ENCODE measurements at places on chromosomes 3 and 15.

DNA sequence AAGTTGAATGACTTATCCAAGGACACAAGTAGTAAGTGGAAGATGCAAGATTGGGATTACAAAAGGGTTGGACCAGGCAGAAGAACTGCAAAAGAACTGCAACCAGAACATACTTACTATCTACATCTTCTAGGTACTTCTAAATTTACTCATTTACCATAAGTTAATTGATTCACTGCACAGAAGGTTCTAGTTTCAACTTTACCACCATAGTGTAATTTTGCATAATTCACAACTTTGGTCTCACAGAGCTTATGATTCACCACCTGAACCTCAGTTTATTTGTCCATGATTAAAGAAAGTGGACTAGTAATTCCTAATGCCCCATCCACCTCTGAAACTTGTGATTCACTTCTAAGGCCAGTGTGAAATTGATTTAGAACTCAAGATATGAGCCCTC lies 236.8 kb upstream of the UBE2E2 start:
- no peak for DNase-seq
- H3K27ac ChIP-seq, result no peak overlapping the region
- H3K36me3 ChIP-seq, result no peaks in the 10 kb centered on the region
- no peaks in the 10 kb centered on the region for H3K4me1 ChIP-seq
- no peak overlapping the region for H3K4me3 ChIP-seq

DNA sequence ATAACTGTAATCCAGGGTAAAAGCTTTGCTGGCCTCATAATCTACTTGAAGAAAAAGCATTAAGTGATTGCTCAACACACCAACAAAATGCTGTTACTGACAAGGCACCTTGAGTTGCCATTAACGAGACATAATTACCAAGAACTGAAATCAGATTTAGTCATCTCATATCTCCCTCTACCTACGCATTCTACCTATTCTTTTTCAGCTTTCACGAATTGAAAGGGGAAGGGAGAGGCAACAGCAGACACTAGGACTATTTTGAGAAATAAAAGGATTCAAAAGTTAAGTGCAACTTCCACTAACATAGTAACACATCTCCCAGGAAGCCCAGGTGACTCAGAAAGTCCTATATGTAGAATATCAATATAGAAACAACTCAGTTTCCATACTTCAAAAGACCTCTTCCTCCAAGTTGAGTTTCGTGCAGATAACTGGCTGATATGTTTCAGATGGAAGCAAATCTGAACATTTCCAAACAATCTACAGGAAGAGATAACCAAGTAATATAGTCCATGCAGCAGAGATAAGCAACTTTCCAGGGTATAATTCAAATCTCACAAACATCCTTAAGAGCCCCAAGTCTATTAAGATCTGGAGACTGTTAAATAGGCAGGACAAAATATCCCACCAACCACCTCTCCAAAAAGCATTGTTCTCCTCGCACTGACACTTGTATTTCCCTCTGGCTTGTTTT lies 1.9 kb downstream of the OSBPL10 start:
- DNase-seq, result no peak
- H3K27me3 ChIP-seq, result no peaks in the 10 kb centered on the region
- H3K4me3 ChIP-seq, result no peak overlapping the region

DNA sequence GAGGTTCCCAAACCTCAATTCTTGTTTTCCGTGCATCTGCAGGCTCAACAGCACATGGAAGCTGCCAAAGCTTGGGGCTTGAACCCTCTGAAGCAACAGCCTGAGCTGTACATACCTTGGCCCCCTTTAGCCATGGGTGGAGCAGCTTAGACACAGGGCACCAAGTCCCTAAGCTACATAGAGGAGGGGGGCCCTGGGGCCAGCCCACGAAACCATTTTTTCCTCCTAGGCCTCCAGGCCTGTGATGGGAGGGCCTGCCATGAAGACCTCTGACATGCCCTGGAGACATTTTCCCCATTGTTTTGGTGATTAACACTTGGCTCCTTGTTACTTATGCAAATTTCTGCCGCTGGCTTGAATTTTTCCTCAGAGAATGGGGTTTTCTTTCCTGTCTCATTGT lies 24.6 kb downstream of the SRP14 start:
- H3K36me3 ChIP-seq, result peaks cover 65% of the 10 kb centered on the region
- no peak for DNase-seq
- no peaks in the 10 kb centered on the region for H3K4me1 ChIP-seq
- H3K27ac ChIP-seq, result no peak overlapping the region

DNA sequence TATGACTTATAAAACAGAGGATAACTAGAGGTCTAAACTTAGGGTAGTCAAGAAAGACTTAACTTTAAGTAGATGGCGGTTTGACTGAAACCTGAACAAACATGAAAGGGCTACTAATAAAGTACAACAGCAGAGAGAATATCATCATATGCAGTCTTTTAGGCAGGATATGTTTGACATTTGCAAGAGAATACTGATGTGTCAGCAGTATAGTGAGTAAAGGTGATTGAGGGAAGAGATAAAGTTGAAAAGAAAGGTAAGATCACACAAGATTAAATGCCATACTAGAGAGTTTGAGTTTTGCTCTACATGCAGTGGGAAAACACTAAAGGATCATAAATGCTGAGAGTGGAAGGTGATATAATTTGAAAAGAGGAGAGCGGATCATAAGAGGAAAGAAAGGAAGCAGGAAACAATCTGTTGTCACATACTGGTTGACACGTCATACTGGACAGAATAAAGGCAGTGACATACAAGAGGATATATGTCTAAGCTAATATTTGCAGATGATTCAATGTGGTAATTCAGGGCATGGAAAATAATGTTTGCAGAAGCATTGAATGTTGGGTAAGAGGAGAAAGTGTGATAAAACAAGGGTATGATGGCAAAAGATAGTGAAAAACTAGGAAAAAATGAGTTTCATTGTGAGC lies 223.0 kb downstream of the EPHA6 start:
- no peaks in the 10 kb centered on the region for H3K4me1 ChIP-seq
- DNase-seq, result no peak
- no peak overlapping the region for H3K27ac ChIP-seq
- no peaks in the 10 kb centered on the region for H3K36me3 ChIP-seq
- no peaks in the 10 kb centered on the region for H3K27me3 ChIP-seq

- H3K36me3 ChIP-seq, result no peaks in the 10 kb centered on the region
- no peak for DNase-seq
- no peak overlapping the region for H3K27ac ChIP-seq
- no peaks in the 10 kb centered on the region for H3K4me1 ChIP-seq
These were observed 730.1 kb downstream of the IGSF11 start for GRCh38 chr3:118304557-118304956.

- H3K27ac ChIP-seq, result no peak overlapping the region
- no peaks in the 10 kb centered on the region for H3K36me3 ChIP-seq
- DNase-seq, result no peak
- H3K4me3 ChIP-seq, result no peak overlapping the region
These were observed 447.8 kb downstream of the FHIT start for GRCh38 chr3:60803216-60804173.

- H3K27ac ChIP-seq, result peak overlapping the region; percentile 94
- peak overlapping the region; percentile 83 for H3K4me3 ChIP-seq
- no peaks in the 10 kb centered on the region for H3K27me3 ChIP-seq
- H3K4me1 ChIP-seq, result no peaks in the 10 kb centered on the region
These were observed 429 bp downstream of the PARP9 start for GRCh38 chr3:122563717-122564025.

- H3K36me3 ChIP-seq, result no peaks in the 10 kb centered on the region
- no peak overlapping the region for H3K27ac ChIP-seq
- H3K4me1 ChIP-seq, result no peaks in the 10 kb centered on the region
- no peak for DNase-seq
- no peaks in the 10 kb centered on the region for H3K27me3 ChIP-seq
These were observed 176.2 kb downstream of the EFHB start for GRCh38 chr3:19757773-19758172.

DNA sequence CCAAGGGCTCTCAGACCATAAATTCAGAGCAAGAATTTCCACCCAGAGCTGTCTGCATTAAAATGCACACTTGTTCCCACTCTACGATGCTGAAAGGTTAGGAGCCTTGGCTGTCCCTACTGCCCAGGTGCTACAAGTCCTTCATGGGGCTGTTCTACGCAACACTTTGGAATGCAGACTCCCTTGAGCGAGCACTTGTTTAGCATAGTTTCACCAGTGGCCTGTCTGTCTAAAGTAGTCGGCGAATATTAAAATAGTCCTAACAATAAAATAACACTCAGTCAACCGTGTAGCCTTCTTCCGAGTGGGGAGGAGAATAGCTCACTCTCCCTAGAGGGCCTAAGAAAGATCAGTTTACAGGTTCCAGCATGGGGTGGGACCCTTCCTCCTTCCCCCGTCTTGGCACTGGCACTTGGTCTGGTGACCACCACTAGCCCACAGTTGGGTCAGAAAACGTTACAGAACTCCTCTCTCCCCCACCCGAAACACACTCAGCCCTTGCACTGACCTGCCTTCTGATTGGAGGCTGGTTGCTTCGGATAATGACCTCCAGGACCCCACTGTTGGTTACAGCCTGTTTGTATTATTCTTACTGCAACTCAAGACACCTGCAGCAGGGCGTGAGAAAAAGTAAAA lies at the start of gene CLDN16:
CLDN16 (plus strand) TSS at position 586 of the 636 bp plus-strand sequence. CDS start 167 bp downstream, outside the sequence.
- H3K27me3 ChIP-seq, result no peaks in the 10 kb centered on the region

GRCh38 chr3:162780313-162780712 lies 1283.7 kb downstream of the OTOL1 start:
- H3K4me3 ChIP-seq, result no peak overlapping the region
- no peaks in the 10 kb centered on the region for H3K4me1 ChIP-seq

- H3K36me3 ChIP-seq, result no peaks in the 10 kb centered on the region
- H3K4me3 ChIP-seq, result peak overlapping the region; percentile 28
- peaks cover 18% of the 10 kb centered on the region for H3K4me1 ChIP-seq
- peak overlapping the region; percentile 37 for H3K27ac ChIP-seq
These were observed 19.2 kb upstream of the CORO2B start for GRCh38 chr15:68559345-68560310.

DNA sequence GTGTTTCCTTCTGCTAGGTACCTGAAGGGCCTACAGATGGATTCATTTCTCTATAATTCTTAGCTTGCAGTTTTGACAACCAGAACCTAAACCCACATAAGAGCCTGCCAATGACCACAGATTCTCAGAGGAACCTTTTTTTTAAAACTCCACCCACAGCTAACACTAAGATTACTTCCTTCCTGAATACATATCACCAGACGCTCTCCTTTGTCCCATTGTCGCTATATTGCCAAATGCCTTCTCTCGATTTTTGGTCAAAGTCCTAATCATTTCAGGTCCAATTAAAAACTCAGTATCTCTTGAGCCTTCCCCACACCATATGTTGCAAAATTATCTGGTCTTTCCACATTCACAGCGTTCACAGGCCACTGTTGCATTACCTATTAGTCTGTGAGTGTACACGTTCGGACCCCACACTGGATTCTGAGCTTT lies 12.4 kb downstream of the ZNF710 start:
- DNase-seq, result no peak
- no peaks in the 10 kb centered on the region for H3K27me3 ChIP-seq
- H3K4me1 ChIP-seq, result no peaks in the 10 kb centered on the region
- H3K4me3 ChIP-seq, result no peak overlapping the region
- no peaks in the 10 kb centered on the region for H3K36me3 ChIP-seq

GRCh38 chr3:152061296-152061695 lies 187.9 kb downstream of the SUCNR1 start:
- no peaks in the 10 kb centered on the region for H3K36me3 ChIP-seq
- no peak overlapping the region for H3K27ac ChIP-seq
- DNase-seq, result no peak
- no peaks in the 10 kb centered on the region for H3K27me3 ChIP-seq
- H3K4me1 ChIP-seq, result no peaks in the 10 kb centered on the region
- no peak overlapping the region for H3K4me3 ChIP-seq

GRCh38 chr3:141360888-141361598 lies 7.3 kb upstream of the ZBTB38 start:
- no peak for DNase-seq
- no peaks in the 10 kb centered on the region for H3K27me3 ChIP-seq
- no peak overlapping the region for H3K4me3 ChIP-seq

DNA sequence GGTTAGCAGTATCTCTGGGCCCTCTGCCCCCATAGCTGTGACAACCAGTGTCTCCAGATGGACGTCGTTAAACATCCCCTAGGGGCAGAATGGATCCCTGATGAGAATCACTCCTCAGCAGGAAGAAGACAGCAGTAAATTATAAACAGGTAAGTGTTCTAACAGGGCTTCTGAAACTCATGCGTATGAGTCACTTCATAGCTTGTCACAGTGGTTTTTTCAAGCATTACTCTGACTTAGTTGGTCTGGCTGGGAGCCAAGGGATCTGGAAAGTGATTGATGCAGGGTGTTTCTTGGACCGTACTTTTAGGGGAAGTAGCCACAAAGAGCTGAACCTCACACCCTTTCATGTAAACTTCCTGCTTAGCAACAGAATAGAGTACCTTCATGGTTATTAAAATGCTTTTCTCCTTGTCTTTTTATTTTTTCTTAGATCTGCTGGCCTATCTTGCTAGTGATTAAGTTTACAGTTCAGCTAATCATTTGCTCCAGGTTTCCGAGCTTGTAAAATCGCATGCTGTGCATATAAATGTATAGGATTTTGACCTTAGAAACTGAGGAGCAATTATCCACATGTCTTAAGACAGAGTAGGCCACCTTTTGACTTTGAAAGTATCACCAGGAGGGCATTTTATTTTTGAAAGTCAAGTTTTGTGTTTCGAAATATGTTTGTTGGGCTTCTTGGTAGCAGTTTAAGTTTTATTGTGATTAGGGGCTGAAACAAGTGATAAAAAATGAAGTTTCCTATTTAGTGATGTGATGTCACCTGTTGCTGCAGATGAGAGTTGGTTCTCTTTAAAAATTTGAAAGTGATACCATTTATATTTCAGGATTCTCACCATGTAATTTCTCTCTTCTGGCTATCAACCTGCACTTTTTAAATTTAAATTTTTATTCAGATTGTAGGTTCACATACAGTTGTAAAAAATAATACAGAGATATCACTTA lies 333.9 kb downstream of the PTPRG start:
- no peak overlapping the region for H3K4me3 ChIP-seq
- H3K27ac ChIP-seq, result no peak overlapping the region
- peak; percentile 81 for DNase-seq
- no peaks in the 10 kb centered on the region for H3K36me3 ChIP-seq
- peaks cover 18% of the 10 kb centered on the region for H3K4me1 ChIP-seq
- H3K27me3 ChIP-seq, result no peaks in the 10 kb centered on the region
